ENCODE measurements at places on chromosomes 7 and 10. TPM values are rescaled to one million over a fixed set of nuclear protein-coding genes. Genes with fewer than 3 reads are reported as not detected.

MSS51 gene
- 2.6 TPM for total RNA-seq

LRRC17 gene
- total RNA-seq: 0.18 TPM

DNA sequence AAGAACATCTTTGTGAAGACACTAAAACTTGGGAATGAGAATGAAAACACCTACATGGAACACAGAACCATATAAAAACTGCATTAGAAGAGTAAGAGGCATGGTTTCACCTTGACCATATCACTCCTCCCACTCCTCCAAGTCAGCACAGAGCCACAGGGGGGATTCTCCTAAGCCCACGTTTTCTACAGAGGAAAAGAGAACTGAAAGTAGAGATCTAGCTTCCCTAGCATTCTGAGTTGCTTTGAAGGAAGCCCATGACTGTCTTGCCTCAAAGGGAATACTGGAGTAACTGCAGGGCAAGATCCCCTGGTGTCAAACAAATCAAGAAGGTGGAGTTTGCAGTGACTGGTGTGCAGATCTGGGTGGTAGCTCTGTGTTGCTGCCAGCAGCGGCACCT is 43.9 kb downstream of the HBP1 start:
- no peaks in the 10 kb centered on the region for H3K27me3 ChIP-seq
- H3K36me3 ChIP-seq: peaks cover 34% of the 10 kb centered on the region
- DNase-seq: no peak
- no peak overlapping the region for H3K27ac ChIP-seq
- H3K4me3 ChIP-seq: no peak overlapping the region

GRCh38 chr10:124626759-124627380 is 117.3 kb downstream of the FAM53B start:
- H3K4me1 ChIP-seq: peaks cover 22% of the 10 kb centered on the region
- no peak overlapping the region for H3K27ac ChIP-seq
- DNase-seq: peak; percentile 46
- no peak overlapping the region for H3K4me3 ChIP-seq
- H3K27me3 ChIP-seq: peaks cover 13% of the 10 kb centered on the region
- H3K36me3 ChIP-seq: peaks cover 7% of the 10 kb centered on the region

- H3K36me3 ChIP-seq: peaks cover 7% of the 10 kb centered on the region
- no peak overlapping the region for H3K27ac ChIP-seq
- H3K4me1 ChIP-seq: peaks cover 46% of the 10 kb centered on the region
Measured at GRCh38 chr7:33041631-33042428, 20.7 kb downstream of the NT5C3A start.

Data from activated T-helper 2 cell treated with anti-CD3 and anti-CD28 coated beads, Interferon-gamma antibody, Interleukin-2, Interleukin-4, amounts not matched to agents 10 μg/mL and 5 μg/mL and 100 μg/mL, durations not matched to agents 14 hours and 24 hours and 36 hours (primary cell).